ENCODE measurements at places on chromosomes 2 and 18.
A peak's percentile ranks its signal among the peaks of the same experiment; 100 is the strongest.

- no peak for DNase-seq
Observed at GRCh38 chr18:71011389-71011788, 722.5 kb downstream of the SOCS6 start.

- DNase-seq = no peak
Observed at GRCh38 chr2:80893711-80894110, 589.2 kb upstream of the LRRTM1 start.

GRCh38 chr2:136116151-136116812 lies 1.7 kb downstream of the CXCR4 start:
- no peak for DNase-seq

- no peak for DNase-seq
Observed at GRCh38 chr2:11234309-11234708, 79.0 kb downstream of the SLC66A3 start.

- no peak for DNase-seq
Observed at GRCh38 chr2:207448006-207448405, 81.8 kb upstream of the CREB1 start.

DNA sequence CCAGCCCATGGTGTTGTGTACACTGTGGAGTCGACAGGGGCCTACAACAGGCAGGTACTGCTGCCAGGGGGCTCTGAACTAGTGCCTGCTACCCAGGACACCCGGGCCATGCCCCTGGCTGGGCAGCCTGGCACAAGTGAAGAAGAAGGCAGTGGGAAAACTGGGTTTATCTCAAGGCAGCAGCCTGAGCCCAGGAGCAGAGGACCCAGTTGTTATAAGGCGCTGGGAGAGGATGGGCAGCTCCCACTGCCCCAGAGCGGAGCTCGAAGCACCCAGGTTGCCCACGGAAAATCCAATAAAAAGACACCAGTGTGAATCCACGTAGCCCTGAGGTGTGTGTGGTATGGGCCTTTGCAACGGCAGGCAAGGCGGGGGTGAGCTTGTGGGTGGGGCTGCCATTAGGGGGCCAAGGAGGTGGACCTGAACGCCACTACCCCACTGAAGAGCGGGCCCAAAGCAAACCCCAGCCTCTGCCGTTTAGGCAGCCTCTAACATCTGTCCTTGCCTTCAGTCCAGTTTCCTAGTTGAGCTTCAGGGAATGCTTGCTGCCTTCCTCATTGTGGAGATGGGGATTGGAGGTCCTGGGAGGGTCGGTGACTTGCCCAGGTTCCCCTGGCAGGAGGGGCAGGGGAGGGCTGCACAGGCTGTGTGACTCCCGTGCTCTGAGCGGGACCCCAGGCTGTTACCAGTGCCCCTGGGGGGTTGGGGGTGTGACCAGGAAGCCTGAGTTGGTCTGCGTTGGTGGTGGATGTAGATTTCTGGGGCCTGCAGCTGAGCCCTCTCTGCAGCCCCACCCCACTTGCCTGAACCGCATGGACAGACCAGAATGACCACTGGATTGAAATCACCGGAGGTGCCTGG lies 16.0 kb downstream of the ARID5A start:
- no peak for DNase-seq

- no peak for DNase-seq
Observed at GRCh38 chr18:43681661-43682060, 404.4 kb upstream of the SYT4 start.

GRCh38 chr2:187709065-187709464 lies 154.8 kb upstream of the TFPI start:
- DNase-seq = no peak

DNA sequence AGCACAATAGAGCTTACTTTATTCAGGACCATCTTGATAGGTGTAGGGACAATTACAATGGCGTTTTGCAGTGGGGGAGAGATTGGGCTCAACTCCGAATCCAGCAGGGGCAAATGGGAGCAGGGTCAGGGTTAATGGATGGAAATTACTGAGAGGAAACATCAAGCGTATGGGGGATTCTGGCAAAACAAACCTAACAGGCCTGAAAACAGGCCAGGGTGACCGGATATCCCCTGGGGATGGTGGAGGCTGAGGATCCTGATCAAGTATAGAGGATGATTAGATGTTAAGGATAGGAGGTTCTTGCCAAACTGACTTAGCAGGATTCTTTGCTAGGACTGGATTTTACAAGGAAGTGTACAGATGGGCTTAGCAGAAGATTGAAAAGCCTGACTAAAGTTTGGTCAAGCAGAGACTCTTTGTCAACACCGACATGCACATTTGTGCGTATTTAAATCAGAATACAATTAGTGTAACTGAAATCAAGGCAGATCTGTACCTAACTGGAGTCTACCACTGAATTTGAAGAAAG lies 54.5 kb upstream of the GPR45 start:
- no peak for DNase-seq

DNA sequence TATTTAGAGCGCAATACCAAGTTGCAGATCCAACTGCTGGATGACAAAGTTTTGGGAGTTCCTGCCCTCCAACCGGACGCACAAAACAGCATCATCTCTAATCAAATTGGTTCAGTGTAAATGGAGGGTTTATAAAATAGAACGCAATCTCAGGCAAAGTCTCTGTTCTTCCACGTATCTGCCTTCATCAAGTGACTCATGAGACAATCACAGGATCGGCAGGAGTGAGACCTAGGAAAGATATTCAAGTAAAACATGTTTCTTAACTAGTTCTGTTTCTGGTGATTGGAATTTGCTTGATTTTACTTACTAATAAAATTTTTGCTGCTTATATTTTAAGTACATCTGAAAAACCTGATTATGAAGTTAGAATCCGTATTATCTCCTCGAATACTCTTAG lies 7.6 kb downstream of the FZD5 start:
- DNase-seq = no peak

- DNase-seq = no peak
Observed at GRCh38 chr18:13493079-13493478, 233.3 kb downstream of the FAM210A start.

DNA sequence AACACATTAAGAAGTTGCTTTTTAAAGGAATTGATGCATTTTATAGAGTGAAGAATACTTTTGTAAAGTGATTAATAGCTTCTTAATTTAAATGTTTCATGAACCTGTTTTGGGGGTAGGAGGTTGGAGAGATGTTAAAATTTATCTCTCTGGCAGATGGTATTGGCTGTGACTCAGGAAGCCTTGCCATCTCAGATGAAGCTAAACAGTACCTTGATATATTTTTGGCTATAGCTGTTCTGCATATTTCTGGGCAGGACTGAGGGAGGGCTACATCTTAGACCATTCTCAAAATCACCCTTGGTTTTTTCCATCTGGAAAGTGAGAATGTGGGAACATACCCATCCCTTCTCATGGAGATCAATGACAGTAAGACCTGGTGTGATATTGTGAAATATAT lies 13.4 kb downstream of the CAPN14 start:
- DNase-seq = no peak

- no peak for DNase-seq
Observed at GRCh38 chr18:62539284-62540165, 16.7 kb downstream of the ZCCHC2 start.

GRCh38 chr2:162029287-162029901 lies 44.6 kb downstream of the DPP4 start:
- peak; percentile 76 for DNase-seq

DNA sequence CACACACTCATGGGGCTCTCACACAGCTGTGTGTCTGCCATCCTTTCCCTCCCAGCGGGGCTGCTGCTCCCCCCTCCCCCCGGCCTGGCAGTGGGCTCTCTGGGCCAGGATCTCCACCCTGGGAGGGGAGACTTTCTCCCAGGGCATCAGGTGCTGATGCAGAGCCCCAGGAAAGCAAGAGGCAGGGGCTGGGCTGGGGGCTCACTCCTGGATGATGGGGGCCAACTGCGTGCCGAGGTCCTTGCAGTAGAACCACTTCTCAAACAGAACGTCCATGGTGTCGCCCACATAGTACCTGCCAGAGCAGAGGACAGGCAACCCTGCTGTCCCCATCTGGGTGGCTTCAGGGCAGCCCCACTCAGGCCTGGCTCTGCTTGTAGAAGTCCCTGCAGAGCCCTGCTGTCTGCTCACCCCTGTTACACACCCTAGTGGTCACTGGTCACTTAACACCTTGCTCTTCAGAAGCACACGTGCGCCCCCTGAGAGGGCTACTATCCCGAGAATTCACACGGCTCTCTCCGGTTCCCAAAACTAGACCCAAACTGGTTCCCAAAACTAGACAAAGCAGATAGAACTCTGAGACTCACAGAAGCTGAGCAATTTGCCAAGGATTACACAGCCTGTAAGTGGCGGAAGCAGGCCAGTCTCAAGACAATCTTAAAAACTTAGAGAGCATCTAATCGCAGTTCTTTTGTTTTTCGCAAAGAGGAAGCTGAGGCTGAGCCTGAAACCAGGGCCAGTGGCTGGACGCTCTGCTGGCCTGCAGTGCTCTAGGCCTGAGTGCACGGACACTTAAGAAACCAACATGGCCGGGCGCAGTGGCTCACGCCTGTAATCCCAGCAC lies 6.6 kb upstream of the OXER1 start:
- DNase-seq = peak; percentile 22

DNA sequence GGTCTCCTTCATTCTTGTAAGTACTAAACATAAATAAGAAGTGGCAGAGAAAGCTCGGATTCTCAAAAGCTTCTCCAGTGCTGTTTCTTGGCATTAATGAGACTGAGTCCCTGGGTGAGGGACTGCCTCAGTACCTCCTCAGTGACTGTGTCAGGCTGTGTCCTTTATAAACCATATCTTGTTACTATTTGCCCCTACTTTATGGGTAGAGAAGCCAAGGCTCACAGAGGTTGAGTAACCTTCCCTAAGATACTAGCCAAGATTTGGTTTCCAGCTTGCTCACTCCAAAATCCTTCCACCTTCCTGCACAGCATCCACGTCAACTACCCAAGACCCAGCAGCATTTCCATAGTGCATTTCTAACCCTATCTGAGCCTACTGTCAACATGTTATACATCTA lies 55.6 kb downstream of the THUMPD2 start:
- DNase-seq = no peak

All from NCI-H226 (cell line).